Stimulated activated naive CD8-positive, alpha-beta T cell treated with anti-CD3 and anti-CD28 coated beads, Interleukin-15, amount 100 ng/mL, for 72 hours (primary cell): ENCODE measurements at places on chromosomes 5 and 9.

DNA sequence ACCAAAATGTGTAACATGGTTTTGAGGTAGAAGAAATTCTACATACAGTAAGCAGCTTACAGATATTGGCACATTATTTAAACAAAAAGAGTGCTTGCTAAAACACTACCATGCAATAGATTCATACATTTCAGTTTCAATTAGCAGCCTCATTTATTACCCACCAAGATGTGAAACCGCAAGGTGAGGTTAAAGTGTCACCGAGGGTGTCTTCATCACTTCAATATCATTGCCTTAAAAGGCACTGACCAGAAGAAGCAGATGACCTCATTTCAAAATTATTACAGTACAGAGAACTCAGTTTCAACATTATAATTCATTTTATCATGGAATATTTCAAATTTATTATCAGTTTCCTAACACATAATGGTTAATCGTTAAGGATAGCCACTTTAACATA lies 302.2 kb downstream of the ISL1 start:
- DNase-seq: no peak

GRCh38 chr9:100555471-100555870 lies 22.4 kb upstream of the CAVIN4 start:
- no peak for DNase-seq

GRCh38 chr9:21728781-21729180 lies 73.7 kb upstream of the MTAP start:
- DNase-seq: no peak

DNA sequence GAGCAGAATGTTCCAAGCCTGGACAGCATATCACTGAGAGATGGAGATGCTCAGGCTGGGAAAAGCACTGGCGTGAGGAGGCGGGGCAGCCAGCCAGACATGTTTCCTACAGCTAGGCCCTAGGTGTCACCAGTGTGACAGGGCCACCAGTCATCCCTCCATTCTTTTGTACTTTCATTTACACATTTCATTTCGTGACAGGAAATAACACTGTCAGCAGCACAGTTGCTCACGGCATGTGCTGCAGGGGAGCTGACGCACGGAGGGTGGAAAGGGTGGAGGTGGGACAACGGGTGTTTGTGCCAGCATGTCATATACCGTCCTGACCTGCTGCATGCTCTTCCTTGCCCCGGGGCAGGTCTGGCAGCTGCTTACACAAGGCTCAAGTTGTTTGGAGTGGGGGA lies 14.8 kb upstream of the CEMIP2 start:
- peak; percentile 88 for DNase-seq

DNA sequence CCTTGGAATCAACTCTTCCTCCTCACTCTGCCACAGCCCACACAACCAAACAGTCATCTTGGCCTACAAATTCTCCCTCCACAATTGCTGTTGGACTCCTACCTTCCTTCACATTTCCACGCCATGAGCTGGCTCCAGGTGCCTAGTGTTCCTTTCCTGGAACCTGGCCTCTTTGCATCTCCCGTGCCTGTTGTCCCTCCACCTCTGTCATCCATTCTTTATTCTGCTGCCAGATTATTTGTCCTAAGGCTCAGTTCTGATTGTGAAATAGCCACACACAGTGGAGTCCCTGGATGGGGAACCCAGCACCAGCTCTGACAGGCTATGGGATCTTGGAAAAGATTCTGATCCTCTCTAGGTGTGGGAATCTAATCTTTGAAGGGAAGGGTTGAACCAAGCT lies 109.1 kb upstream of the ANKH start:
- no peak for DNase-seq

DNA sequence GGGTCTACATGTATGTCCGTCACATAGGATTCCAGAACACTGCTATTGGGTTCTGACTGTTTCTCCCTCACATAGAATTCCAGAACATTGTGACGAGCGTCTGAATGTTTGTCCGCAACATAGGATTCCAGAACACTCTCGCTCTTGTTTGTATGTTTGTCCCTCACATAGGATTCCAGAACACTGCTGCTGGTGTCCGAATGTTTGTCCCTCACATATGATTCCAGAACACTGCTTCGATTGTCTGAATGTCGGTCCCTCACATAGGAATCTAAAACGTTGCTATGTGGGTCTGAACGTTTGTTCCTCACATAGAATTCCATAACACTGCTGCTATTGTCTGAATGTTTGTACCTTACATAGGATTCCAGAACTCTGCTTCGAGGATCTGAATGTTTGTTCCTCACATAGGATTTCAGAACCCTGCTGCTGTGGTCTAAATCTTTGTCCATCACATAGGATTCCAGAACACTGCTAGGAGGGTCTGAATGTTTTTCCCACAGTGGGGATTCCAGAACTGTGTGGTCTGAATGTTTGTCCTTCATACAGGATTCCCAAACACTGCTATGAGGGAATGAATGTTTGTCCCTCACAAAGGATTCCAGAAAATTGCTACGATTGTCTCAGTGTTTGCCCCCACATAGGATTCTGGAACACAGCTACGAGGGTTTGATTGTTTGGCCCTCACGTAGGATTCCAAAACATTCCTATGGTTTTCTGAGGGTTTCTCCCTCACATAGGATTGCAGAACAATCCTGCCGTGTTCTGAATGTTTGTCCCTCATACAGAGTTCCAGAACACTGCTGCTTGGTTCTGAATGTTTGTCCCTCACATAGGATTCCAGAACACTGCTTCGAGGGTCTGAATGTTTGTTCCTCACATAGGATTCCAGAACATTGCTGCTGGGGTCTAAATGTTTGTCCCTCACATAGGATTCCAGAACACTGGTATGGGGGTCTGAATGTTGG lies 220.5 kb downstream of the FOXD4L6 start:
- no peak for DNase-seq

DNA sequence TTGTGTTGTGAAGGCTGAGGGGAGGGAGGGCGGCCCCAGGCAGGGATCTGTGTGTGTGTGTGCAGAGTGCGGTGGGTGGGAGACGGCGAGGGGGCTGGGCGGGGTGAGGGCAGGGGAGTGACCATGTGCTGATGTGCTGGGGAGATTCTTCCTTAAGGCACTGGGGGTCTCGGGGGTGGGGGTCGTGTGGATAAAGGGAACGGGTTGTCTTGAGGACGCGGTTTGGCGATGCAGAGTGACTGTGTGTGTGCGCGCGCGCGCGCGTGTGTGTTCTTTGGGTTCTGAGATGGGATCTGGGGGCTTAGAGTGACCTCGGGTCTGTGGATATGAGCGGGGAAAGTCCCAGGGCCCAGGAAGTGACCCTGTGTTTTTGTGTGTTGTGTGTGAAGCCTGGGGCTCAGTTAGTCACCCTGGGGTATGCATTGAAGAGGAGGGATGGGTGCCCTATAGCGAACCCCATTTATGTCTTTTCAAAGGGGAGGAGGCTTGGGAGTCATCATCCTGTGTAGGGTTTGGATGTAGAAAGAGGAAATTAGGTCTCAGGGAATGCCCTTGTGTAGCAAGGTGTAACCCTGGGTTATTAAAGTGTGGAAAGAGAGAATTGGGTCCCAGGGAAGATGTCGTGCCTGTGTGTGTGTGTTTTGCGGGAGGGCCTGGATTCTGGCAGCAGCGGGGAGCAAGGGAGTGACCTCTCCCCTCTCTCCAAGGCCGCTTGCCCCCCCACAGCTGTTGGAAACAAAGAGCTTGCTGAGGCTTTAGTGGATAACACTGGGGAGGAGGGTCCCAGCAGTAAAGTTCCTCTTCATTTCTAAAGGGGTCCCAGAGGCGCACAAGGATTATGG lies 1.4 kb downstream of the TMEFF1 start:
- DNase-seq: no peak

DNA sequence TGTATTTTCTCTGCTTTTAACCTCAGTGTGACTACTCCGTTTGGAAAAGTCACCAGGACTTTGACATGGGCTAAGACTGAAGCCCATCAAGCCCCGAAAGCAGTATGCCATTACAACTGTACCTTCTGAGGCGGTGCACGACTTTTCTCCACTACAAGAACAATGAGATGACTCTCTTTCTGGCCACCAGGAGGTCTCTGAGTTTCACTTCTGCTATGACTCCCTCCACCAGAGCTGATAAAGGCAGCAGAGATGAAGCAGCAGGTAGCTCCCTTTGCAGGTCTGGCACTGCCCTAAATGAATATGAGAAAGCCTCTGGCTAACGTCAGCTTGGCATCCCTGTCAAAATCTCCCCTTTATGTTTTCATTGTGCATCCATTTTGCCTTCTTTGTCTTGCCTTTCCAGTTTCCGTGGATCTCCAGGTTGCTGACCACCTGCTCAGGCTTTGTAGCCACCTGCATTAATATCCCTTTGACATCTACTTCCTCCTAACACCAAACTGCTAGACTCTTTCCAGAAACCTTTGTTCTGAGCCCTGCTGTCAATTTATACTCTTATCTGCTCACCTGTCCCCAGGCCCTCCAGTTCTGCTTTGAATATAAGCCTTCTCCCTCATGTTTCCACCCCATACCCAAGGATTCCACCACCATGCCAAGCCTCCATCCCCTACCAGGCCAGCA lies 221.7 kb downstream of the ZNF608 start:
- DNase-seq: no peak

- no peak for DNase-seq
These were observed 11.2 kb downstream of the ANKS6 start for GRCh38 chr9:98784831-98785806.

GRCh38 chr5:137668637-137669036 lies 67.3 kb downstream of the KLHL3 start:
- no peak for DNase-seq

GRCh38 chr5:143635146-143635752 lies 176.7 kb upstream of the HMHB1 start:
- DNase-seq: no peak

- DNase-seq: no peak
These were observed 321.3 kb downstream of the KDM4C start for GRCh38 chr9:7079051-7079450.

GRCh38 chr5:141799507-141800167 lies 78.6 kb downstream of the PCDH1 start:
- DNase-seq: no peak

DNA sequence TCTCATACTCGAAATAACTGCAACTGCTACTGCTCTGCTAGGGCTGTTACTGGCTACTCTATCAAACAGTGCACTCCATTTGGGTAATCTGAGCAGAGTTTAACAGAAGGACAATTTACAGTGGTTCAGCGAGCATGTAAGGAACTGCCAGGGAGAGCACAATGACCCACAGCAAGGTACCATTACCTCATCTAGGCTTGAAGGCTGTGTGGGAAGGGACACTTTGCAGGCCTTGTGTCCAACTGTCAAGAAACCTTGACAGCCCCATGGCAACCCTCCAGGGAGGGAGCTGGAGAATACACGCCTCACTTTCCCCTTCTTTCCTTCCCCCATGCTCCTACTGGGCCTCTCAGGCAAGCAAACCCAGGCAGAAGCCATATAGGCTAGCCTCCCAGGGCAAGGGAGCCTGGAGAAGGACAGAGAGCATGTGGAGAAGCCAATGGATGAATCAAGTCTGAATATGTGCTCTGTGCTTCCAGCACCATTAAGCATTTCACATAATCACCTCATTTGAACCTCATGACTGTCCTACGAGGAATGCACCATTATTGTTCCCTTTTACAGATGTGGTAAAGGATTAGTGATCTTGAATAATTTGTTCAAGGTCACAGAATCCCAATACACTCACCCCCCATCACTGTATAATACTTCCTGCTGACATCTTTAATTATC lies 49.9 kb upstream of the JAK2 start:
- no peak for DNase-seq

DNA sequence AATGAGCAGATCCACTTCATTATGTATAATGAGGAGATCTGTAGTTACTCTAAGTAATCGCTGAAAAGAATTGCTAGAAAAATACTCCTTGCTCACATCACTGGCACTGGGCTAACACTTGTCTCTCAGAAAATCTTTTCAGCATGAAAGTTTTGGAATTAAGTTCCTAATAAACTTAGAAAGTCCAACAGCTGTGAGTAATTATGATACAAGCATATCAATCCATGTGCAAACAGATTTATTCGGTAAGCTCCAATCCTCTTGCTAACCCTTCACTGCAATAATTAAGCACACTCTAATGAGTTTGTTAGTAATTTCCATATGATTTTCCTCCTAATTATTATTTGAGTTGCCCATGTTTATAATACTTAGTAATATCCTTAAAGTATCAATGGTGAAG lies 652.6 kb upstream of the WWC1 start:
- DNase-seq: no peak

DNA sequence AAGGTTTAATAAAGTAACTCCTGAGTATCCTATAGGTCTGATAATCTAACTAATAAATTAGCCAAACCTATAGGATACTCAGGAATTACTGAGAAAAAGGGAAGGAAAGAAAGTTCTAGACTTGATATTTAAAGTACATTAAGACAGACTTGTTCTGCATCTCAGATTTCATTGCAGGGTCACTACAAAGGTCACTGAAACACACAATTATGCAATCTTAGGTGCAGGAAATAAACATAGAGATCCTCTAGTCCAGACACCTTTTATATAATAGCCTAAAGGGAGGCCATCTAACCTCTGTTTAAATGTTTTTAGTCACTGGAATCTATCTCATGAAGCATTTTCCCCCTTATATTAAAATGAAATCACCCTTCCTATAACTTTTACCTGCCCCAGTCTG lies 1215.7 kb downstream of the MAT2B start:
- DNase-seq: no peak

DNA sequence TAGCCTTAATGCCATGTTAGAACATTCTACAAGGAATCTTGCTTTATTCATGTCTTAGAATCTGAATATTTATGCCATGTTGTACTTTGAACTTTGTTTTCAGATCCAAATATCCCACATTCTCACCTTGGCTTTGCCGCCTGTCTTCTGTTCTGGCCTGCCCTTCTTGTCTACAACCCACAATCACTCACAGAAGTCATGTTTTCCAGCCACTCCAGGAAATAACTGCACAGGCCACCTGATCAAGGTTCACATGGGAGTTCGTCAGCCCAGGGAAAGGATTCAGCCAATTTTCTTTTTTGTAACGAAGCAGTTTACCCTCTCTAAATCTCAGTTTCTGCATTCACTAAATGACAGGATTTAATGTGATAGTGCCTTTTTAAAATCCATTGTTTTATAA lies 70.5 kb downstream of the JAKMIP2 start:
- no peak for DNase-seq
